ENCODE measurements at places on chromosomes 1 and 21.

GRCh38 chr1:91790392-91790791 lies 95.6 kb downstream of the TGFBR3 start:
- DNase-seq = no peak

DNA sequence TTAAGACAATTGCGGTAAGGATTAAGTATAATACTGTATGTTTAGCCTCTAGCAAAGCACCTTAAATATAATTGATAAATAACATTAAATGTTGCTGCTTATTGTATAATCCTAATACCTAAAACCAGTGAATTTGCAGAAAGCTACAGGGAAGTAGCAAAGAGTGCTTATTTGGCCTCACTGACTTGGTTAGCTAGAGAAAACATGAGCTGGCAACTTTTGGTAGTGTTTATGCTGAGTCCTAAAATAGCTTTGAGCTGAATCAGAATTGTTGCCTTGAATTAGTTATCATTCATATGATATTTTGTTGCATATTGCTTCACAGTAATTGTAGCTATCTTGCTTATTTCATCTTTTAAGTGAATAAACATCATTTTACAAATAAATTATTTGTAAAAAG lies 3.5 kb downstream of the TRIM67 start:
- no peak for DNase-seq

- no peak for DNase-seq
Observed at GRCh38 chr1:176949033-176949662, 215.4 kb downstream of the ASTN1 start.

DNA sequence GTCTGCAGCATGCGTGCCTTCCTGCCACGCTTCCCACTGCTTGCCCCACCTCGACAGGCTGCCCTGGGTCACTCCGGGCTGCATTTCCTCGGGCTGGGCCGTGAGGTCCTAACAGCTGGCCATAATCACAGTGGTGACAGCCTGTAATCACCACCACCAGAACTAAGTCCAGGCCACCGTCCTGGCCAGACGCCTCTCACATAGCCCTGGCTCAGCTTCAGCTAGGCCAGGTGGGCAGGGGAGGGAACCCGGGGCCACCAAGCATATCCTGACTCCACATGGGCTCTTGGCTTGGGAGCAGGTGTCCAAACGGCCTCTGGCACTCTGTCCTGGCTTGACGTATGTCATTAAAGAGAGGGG lies 229.5 kb downstream of the TRABD2B start:
- no peak for DNase-seq

DNA sequence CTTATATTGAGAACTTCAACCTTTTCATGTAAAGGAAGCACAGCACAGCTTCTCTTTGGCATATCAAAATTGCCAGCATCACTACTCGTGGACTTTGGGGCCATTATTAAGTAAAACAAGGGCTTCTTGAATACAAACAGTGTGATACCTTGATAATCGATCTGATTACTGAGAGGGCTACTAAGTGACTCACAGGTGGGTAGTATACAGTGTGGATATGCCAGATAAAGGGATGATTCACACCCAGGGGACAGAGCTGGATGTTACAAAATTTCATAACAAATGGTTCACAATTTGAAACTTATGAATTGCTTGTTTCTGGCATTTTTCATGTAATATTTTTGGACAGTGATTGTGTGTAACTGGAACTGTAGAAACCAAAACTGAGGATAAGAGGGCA lies 15.4 kb downstream of the HDAC1 start:
- DNase-seq = no peak

DNA sequence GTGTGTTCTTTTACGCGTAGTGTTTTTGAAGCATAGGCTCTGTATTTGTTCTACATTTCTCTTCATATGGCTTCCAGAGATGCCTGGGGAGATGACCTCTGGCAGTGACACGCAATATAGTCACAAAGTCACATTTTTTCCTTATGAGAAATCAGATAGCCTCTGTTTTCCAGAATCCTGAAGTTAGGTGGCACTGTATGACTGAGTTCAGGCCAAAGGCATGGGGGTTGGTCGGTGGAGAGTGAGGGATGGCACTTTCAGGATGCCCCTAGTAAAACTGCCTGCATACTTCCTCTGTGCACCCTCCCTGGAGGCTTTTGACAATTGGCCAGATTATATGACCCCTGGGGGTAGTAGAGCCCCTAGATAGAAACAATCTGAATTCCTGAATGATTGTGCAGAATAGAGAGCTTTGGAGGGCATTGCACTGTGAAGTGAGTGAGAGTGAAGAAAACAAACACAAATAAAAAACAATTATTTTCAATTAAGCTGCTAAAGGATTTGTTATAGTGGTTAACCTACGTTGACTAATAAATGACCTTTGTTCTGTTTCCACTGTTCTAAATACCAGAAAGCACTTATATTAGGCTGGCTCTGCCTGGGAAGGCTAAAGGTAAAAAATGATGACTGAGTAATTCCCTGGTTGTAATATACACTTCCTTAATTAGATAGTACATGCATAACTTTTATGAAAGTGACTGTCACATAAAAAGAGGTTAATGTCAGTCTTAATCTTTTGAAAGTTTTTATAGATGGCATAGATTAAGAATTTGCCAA lies 1660.8 kb downstream of the PLA2G4A start:
- no peak for DNase-seq

Measured in stimulated activated CD8-positive, alpha-beta memory T cell treated with anti-CD3 and anti-CD28 coated beads, Interleukin-4, amount 100 ng/mL, for 1 hour (primary cell).